Fibroblast of skin of back (primary cell): ENCODE measurements at places on chromosomes 2 and 18.

- no peak for DNase-seq
Measured at GRCh38 chr2:102432386-102432785, 9.4 kb downstream of the IL18RAP start.

GRCh38 chr2:95276244-95276887 lies 2.1 kb downstream of the PROM2 start:
- no peak for DNase-seq

- peak; percentile 9 for DNase-seq
Measured at GRCh38 chr18:10928011-10928771, 221.2 kb downstream of the PIEZO2 start.

DNA sequence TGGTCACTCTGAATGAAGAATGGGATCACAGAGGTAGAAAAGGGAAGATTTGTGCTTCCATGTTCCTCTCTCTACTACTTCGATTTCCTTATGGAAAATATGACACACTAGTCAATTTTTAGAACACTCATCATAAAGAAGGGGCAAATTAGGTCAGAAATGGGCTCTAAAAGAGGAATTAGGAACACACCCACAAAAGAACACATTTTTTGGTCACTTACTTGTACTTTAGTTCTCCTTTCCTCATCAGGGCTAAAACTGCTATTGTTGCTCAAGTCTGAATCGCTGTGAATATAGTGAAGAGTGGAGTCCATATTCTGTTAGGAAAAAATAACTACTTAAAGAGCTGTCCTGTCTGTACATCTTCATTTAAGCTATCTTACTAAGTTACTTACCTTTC lies 52.6 kb downstream of the PPP4R1 start:
- DNase-seq = no peak

DNA sequence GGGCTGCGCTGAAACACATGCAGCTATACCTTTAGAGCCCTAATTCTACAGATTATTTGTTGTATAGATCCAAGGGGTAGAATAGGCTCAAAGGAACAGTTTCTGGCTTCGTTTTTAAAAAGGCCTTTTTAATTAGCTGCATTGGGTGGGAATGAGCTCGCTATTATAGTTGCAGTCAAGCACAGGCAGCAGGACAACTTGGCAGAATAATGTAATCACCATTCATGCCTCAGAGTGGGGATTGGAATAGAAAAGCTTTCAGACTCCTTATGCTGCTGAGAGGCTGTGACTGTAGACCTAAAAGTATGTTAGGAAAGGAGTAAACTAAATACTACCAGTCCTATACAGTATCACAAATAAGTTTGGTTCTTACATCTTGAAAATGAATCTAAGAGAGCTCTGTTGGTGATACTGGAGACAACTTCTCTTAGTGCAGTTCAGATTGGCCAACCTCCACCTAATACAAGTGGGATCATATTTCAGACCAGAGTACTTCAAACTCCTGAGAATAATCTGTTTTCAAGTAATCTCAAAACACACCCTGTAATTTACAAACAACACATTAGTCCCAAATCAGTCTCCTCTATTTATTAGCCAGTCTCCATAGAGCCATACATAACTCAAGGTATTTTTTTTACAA lies 121.4 kb downstream of the ANTXR1 start:
- DNase-seq = no peak
